ENCODE measurements at places on chromosomes 5 and 9.

- no peak for DNase-seq
Observed at GRCh38 chr9:83266331-83266665, 203.4 kb upstream of the RASEF start.

DNA sequence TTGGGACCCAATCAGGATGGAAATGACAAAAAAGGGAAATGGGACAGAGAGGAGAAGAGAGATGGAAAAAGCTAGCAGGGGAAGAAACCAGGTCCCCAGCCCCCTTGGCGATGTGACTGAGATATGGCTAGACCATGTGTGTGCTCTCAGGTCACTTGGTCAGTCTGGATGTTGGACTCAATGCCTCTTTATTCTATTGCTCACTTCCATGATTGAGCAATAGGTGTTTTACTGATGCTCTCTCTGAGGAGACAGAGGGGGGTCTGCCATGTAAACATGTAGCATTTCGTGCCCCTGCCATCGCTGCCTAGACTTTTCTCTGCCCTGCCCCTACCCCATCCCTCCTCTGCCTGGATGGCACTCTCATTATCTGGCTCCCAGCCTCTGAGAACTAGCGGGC lies 150.6 kb downstream of the DROSHA start:
- no peak for DNase-seq

- DNase-seq = no peak
Observed at GRCh38 chr9:110106661-110107060, 101.3 kb downstream of the C9orf152 start.

GRCh38 chr5:176540476-176540899 lies 3.3 kb upstream of the RNF44 start:
- no peak for DNase-seq

DNA sequence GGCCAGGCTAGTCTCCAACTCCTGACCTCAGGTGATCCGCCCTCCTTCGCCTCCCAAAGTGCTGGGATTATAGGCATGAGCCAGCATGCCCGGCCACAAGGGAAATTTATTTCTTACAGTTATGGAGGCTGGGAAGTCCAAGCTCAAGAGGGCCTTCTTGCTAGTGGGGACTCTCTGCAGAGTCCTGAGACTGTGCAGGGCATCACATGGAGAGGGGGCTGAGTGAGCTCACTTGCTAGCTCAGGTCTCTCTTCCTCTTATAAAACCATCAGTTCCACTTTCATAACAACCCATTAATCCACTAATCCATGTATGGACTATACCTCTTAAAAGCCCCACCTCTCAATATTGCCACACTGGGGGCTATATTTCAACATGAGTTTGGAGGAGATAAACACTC lies 5.1 kb upstream of the SPIN1 start:
- DNase-seq = no peak

GRCh38 chr9:129644365-129644764 lies 2.4 kb upstream of the ASB6 start:
- DNase-seq = no peak

GRCh38 chr9:86822006-86822801 lies 125.1 kb downstream of the GAS1 start:
- DNase-seq = no peak

- DNase-seq = no peak
Observed at GRCh38 chr9:107290619-107291018, 7.5 kb downstream of the RAD23B start.

GRCh38 chr9:34522971-34523797 lies at the start of gene ENHO:
TSS of gene ENHO (minus strand) at chr9:34522990. CDS start at chr9:34521695, 1,295 bp downstream.
- peak; percentile 87 for DNase-seq

- DNase-seq = no peak
Observed at GRCh38 chr5:151052836-151053235, 28.0 kb downstream of the TNIP1 start.

DNA sequence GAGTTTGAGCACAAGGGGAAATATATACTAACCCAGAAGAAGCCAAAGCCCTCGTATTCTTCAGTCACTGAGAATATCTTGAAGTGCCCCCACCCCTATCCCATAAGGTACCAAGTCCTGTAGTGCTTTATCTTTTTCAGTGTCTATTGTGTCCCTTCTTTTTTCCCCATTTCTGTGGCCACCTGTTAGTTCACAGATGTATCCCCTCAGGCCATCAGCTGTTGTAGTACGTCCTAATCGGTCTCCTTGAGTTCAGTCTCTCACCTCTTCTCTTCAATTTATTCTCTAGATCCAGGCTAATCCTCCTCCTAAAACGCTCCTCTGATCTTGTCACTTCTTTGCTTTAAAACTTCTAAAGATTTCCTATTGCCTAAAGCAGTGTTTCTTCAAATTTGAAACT lies 10.4 kb downstream of the RGS7BP start:
- no peak for DNase-seq

GRCh38 chr9:105259731-105260612 lies 15.5 kb downstream of the SLC44A1 start:
- no peak for DNase-seq

DNA sequence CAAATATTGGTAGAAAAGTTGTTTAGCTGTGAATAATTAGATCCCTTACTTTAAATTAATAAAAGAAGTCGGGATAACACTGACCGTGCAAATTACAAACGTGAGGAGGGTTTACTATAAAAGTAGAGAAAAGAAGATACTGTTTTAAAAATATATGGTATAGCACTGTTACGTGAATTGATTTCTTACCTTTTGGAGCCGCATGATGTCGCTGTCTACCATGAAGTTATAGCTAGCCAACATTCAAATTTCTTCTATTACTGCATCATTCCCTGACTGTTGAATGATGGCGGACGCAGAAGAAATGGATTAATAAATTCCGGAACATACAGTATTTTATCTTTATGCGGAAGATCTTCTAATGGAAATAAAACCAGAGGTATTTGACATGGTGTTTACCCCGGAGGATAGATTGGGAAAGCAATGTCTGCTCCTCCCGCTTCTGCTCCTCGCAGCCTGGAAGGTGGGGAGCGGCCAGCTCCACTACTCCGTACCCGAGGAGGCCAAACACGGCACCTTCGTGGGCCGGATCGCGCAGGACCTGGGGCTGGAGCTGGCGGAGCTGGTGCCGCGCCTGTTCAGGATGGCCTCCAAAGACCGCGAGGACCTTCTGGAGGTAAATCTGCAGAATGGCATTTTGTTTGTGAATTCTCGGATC lies at the start of gene PCDHA6:
PCDHA6 (plus strand) TSS at position 257 of the 658 bp plus-strand sequence; CDS start at position 389, 132 bp downstream.
- DNase-seq = no peak

- no peak for DNase-seq
Observed at GRCh38 chr5:163718272-163718671, 212.9 kb downstream of the MAT2B start.
